H1 (cell line): ENCODE measurements at places on chromosomes 1 and 21.
A peak's percentile ranks its signal among the peaks of the same experiment; 100 is the strongest.

DNA sequence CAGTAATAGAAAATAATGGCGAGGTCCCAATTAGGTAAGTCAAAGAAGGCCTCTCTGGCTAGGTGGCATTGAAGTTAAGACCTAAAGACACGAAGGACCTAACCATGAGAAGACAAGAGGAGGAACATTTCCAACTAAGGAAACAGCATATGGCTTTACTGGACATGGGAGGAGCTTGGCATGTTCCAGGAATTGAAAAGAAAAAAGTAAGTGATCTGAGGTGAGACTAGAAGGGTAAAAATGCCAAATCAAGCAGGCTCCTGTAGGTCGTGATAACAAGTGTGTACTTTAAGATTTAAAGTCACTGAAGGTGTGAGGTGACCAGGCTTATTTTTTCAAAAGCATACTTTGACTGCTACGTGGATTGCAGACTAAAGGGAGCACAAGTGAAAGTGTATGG, 13.4 kb upstream of the CLCC1 start:
- no peak for DNase-seq

DNA sequence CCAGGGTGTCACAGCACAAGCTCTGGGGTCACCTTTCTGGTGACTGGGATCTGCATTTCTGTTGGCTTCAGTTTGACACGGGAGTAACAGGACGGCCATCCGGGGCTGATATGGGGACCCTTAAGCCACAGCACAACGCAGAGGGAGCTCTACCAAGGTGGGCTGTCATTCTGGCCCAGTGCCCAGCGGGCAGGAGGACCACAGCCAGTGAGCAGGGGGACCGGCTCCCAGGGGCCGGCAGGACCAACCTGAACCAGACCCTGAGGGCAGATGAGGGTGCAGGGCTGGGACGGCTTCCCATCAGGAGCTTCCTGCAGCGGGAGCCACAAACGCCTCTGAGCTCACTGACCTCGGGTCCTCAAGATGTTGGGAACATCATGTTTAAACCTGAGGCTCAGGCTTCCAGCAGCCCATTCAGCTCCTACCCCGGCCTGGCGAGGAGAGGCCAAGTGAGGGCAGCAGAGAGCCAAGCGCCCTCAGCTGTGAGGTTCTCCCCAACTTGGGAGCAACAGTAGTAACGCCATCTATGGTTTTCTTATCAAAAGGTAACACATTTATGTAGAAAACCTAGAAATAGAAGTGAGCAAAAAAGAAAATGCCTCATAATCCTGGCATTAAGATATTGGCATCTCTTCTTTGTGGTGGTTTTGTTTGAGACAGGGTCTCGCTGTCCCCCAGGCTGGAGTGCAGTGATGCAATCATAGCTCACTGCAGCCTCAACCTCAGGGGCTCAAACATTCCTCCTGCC, 26.8 kb downstream of the TMEM201 start:
- peak; percentile 86 for DNase-seq

DNA sequence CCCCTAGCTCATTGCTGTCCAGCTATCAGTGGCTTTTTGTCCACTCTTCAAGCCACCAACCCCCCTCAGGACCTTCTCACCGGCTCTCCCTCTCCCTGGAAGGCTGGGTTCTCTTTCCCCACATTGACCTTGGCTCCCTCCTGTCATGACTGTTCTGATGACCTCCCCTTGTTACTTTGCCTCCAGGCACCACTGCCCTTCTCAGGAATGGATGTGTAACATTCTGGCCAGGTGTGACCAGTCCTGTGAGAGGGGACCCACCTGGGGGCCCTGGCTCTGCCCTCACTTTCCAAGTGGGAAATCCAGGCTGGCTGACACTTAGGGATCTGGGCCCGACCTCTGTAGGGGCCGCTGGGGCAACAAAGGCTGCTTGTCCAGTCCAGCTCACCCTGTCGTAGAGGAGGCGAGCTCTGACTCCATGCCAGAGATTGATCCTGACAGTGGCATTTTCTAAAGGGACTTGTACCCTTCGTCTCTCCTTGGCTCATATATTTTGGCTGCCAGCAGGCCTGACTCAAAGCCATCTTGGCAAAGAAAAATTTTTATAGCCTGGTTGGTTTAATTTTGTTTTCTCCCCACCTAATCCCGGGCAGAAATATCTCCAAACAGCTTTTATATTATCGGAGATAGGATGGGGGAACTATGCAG, 37.9 kb upstream of the USP24 start:
- no peak for DNase-seq

- DNase-seq = no peak
Observed at GRCh38 chr1:81832573-81832972, 31.8 kb downstream of the ADGRL2 start.

DNA sequence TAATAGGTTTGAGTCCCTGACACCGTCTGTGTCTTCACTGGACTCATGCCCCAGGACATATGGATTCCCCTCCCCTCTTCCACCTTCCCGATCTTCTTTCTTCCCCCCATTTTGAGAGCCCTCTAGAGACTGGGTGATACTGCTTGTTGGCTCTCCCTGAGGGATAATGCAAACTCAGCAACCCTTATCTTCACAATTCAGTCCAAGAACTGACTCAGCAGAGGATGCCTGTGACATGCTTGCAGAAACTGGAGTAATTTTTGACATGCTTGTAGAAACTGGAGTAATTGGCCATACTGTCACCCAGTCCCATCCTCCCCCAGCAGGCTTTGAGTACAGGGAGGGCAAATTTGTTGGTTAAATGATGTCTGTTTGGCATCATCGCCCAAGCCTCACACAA, 127.6 kb upstream of the CTTNBP2NL start:
- DNase-seq = no peak

DNA sequence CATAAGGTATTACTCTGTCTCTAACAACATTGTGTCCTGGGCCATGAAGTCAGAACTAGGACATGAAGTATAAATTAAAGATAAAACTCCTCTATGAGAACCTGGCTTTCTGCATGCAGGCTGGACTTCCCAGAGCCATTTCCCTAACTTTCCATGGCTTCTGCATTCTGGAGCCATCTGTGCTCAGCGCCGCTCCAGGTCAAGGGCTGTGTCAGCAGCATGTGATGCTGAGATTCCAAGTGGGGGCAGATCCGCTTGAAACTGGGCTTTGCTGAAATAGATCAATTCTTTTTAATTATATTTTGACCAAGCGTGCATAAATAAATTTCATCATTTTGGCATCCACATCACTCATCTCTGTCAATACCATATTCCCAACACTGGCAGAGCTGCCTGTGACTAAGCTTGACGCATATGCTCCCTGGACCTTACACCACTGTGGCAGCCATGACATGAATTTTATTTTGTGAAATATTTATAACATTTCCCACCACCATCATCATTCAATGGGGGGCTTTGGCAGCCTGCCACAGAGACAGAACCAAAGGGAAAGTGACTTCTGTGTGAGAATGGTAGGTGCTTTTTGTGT, 110.4 kb upstream of the KCNK1 start:
- no peak for DNase-seq
